ENCODE measurements at places on chromosomes 1 and 21.

GRCh38 chr1:41647221-41648135, 163.0 kb upstream of the EDN2 start:
- DNase-seq = no peak

DNA sequence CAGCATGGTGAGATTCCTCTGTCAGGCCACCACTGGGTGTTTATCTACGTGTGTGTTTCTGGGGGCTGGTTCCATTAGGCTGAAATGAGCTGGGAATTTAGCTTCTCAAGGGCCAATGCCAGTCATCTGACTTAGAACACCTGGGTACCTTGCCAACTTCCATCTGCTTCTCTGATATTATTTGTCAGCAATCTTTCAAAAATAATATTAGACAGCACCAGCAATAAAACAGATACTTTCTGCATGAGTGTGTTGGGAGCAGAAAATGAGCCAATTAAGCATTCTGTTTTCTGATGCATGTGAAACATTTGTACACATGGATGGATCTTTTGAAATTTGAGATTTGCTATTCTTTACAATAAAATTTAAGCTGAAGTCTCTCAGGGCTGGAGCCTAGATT, 124.1 kb downstream of the RYR2 start:
- no peak for DNase-seq

DNA sequence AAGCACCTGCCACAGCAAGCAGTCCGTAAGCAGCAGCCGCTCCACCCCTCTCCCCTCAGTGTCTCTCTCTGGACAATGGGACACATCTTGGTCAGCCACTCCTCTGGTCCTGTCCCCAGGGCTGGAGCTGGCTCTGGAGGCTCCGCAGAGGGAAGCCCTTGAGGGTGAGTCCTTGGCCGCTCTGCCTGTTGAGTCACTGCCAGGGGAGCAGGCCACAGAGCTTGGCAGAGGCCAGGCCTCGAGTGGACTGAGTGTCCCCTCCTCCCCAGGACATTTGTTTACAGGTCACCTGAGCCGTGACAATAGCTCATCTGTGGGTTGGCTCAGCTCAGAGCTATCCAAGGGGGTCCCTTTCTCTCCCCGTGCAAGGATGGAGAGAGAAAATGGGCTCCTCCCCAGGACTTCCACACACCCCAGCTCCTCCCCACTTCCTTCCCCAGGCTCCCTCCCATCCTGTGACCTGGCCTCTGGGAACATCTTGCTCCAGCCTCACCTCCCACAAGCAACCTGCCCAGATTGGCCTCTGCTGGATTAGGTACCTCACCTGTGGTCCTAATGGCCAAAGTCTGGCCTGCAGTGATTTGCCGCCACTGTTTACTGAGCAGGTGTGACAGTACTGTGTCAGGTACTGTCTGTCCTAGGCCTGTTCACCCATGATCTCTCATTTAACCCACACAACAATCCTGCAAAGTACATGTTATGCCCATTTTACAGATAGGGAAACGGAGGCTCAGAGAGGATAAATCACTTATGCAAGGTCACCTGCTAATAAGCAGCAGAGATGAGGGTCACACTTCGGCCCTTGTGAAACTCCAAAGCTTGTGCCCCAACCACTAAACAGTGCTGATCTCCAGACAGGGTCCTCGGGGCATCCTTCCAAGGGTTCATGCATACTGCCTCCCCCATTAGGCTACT, 4.8 kb downstream of the FAM131C start:
- DNase-seq = no peak

GRCh38 chr1:211699059-211699458, 23.6 kb upstream of the NEK2 start:
- no peak for DNase-seq

DNA sequence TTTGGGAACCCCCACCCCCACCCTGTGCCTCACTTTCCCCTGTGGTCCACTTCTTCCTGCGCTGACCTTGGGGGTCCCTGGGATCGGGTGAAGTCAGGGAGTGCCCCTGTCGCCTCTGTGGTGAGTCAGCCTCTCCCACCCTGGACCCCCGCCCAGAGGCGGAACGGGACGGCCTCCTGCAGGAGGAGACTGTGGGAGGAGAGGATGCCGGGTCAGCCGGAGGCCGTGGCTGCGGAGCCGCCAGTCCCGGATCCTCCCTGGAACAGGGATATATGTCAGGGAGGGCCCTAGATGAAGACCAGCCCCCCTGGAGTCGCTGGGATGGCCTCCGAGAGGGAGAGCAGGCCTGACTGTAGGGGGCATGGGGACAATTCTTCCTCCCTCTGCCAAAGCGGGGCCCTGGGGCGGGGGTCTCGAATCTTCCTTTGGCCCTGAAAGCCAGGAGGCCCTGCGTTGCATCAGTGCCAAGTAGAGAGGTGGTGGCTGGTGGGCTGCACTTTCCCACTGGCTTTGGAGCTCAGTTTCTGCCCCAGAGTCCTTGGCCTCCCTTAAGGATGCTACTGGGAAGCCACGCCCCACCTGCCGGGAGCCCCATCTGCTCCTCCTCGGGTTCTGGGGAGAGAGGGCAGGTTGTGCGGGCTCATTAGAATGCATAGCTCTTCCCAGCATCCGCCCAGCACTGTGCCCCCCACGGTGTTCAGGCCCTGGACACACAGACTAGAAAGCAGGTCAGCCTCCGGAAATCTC, 930 bp downstream of the ARHGEF10L start:
- no peak for DNase-seq

- DNase-seq = no peak
These were observed 173.5 kb upstream of the LMO4 start for GRCh38 chr1:87155170-87155569.

- DNase-seq = no peak
These were observed 216.2 kb downstream of the SEC16B start for GRCh38 chr1:177753655-177754054.

- DNase-seq = peak; percentile 35
These were observed 690 bp downstream of the B3GALNT2 start for GRCh38 chr1:235503403-235504121.

GRCh38 chr1:30715886-30716285, 7.5 kb downstream of the MATN1 start:
- no peak for DNase-seq

DNA sequence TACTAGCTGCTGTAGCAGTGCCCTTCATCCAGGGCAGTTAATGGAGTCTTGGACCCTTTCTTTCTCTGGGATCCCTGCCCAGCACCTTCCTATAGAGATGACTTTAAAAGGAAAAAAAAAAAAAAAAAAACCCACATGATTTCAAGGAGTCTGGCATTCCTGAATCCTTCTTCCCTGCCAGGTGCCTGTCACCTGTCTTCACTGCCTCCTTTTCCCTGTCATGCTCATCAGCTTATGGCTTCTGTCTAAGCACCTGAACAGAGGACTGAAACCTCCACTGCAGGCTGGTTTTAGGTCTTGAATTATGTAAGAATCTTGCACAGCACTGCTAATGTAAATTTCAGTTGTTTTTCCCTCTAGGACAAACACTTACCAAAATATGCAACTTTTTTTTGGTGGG, 24.9 kb downstream of the PPT1 start:
- DNase-seq = no peak

DNA sequence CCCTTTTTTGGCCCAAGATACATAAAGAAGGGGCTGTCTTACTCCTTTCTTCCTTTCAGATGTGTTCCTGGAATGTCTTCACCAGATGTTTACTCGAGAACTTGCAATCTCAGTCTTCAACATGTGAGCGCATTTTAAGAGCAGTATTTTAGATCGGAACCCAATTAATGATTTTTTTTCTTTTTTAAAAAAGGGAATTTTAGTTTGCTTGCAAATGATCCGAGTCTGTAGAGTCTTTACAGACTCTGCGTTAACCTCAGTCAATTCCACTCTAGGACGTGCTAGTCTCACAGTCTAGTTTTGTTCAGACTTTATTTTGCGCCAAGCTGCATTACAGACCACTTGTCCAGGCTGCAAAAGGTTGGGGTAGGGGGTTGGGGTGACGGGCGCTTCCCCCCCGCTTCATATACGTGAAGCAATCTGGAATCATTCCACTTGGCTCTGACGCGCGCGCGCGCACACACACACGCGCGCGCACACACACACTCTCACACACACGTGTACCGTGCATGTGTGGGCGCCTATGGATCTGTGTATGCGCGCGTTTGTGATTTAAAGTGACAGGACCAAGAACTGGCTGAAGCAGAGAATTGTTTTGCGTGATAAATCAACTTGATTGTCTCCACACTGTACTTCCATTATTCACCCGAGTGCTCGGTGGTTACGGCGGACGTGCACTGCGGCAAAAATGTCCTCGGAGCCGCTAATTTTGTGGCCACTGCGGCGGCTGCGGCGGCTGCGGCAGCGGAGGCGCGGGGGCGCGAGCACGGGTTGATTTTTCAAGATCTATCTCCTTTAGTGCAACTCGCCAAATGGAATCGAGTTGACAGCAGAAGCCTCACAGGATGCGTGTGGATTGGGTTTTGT, 25.6 kb upstream of the NFIA start:
- DNase-seq = no peak

DNA sequence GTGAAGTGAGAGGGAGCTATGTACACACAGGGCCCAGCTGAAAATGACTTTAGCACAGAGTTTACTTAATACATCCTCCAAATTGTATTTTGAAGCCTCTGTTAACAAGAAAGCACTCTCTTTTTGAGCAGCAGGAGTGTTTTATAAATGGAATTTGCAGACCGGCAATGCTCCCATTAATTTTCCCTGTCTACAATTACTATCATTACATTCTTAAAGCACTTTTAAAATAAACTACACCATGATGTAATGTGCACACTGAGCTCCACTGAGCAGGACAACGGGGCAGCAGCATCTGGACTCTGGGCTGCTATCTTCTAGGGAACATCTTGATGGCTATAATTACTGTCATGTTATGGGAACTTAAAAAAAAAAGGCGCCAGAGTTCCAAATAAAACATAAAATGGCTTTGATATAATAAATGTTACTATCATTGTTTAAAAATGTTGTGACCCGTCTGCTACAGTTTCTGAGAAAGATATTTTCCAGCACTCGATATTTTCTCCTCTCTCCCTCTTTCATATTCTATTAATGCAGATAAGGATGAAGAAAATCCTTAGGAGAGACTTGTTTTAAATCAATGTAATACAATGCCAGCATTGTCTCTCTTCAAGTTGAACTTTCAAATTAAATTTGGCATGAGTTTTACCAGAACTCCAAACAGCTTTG, 150.9 kb downstream of the HLX start:
- no peak for DNase-seq

GRCh38 chr1:10671090-10671489, 125.4 kb downstream of the CASZ1 start:
- DNase-seq = no peak

- DNase-seq = no peak
These were observed 18.5 kb upstream of the ADARB1 start for GRCh38 chr21:45055861-45056260.

DNA sequence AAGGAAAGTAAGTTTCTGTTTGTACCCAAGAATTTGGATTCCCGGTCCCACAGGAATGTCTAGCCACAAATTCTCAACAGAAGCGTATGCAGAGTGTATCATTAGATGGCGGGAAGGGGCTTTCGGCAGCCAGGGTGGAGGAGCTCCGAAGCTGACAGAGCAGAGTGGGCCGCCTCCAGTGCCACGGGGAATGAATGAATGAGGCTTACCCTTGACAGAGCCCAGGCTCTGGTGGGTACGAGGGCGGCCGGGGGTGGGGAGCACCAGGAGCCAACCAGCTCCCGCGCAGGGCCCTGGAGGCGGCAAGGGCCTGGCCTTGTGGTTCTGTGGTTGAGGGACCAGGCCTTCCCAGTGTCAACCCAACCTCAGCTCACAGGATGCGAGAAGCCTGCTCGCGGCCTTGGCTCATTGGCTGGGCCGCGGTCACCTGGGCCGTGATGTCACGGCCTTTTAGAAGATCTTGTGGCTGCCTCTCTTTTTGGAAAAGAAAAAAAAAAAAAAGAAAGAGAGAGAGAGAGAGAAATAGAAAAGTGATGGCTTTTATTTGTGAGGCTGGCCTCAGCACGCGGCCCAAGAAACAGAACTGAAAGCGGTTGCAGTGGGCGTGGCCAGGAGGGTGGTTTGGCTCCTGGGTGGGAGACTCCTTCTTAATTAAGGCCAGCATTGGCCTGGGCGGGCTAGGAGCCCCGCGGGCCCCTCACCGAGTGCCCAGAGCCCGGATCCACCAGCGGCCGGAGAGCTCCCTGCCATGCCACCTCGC, 34.9 kb upstream of the RUNX3 start:
- DNase-seq = no peak

DNA sequence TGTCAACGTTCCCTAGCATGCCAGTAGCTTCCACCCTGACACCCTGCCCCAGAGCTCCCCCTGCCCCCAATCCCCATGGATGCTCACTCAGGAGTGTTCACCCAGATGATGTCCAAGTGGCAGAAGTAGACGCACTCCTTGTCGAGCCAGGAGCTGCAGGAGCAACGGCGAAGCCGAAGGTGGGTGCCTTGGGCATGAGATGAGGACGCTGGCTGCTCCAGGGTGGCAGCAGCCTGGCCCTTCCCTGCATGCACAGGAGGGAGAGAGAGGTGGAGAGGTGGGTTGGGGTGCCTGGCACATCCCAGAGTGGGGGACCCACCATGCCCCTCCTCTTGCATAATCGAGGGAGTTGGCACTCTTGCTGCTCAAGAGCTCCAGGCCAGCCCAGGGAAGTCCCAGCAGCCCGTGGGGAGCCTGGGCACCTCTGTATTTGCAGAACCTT, 502 bp downstream of the EDN2 start:
- DNase-seq = no peak

DNA sequence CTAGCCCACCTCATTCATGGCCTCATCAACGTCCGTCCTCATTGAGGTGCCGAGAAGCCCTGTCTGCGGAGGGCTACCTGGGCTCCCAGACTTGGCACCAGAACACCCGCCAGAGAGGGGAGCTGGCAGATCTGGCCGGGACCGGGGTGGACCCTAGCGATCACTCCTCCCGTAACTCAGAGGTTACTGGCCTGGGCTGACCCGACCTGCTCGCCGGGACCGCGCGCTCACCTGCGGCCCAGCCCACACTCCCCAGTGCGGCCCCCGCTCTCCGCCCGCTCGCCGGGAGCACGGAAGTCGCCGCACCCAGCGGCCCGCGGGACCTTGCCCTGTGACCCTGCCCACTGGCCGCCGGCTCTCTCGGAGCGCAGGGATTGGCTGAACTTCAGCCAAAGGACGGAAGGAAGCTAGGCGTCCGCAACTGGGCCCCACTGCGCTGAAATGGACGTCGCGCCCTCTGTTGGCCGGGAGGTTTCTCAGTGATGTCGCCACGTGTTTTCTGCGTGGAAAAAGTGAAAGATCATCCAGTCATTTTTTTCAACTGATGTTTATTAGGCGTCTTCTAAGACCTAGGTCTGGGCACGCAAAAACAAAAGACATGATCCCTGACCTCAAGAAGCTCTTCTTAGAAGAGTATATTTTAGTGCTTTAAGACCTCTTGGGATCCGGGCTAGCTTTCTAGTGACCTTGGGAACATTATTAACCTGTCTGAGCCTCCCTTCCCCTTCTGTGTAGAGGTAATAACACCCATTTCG, at the start of gene SMIM12:
Gene SMIM12, minus strand, starts transcription at position 304 of the 755 bp plus-strand sequence. CDS start 3,772 bp downstream, outside the sequence.
- peak; percentile 71 for DNase-seq

GRCh38 chr1:13600762-13601453, 17.3 kb downstream of the PDPN start:
- DNase-seq = no peak

GRCh38 chr1:16986113-16986512, 5.7 kb upstream of the MFAP2 start:
- DNase-seq = no peak

GRCh38 chr1:54117815-54118563, 34.8 kb downstream of the CDCP2 start:
- DNase-seq = no peak
